Endothelial cell of umbilical vein (primary cell): ENCODE measurements at places on chromosomes 16 and 17.

DNA sequence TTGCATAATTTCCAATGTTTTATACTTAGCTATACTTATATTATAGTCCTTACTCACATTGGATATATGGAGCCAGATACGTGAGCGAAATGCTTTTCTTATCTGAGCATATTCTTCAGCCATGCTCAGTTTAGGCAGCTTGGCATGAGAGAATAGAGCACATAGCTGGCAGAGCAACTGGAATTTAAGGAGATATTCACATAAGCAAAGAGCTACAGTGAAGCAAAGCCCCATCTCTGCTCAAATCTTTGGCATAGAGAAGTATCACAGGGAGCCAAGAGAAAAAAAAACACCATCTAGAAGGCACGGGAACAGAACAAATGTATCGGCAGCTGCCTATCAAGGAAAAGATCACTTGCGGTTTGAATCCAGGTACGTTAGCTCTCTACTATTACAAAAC is 734.2 kb upstream of the KIF2B start:
- DNase-seq, result no peak

GRCh38 chr17:75476271-75476671 is 19.8 kb downstream of the TMEM94 start:
- peak; percentile 13 for DNase-seq

- no peak for DNase-seq
These were observed 923 bp downstream of the GDPD3 start for GRCh38 chr16:30112197-30113030.

- no peak for DNase-seq
These were observed 922 bp downstream of the FBXL19 start for GRCh38 chr16:30924076-30924912.

DNA sequence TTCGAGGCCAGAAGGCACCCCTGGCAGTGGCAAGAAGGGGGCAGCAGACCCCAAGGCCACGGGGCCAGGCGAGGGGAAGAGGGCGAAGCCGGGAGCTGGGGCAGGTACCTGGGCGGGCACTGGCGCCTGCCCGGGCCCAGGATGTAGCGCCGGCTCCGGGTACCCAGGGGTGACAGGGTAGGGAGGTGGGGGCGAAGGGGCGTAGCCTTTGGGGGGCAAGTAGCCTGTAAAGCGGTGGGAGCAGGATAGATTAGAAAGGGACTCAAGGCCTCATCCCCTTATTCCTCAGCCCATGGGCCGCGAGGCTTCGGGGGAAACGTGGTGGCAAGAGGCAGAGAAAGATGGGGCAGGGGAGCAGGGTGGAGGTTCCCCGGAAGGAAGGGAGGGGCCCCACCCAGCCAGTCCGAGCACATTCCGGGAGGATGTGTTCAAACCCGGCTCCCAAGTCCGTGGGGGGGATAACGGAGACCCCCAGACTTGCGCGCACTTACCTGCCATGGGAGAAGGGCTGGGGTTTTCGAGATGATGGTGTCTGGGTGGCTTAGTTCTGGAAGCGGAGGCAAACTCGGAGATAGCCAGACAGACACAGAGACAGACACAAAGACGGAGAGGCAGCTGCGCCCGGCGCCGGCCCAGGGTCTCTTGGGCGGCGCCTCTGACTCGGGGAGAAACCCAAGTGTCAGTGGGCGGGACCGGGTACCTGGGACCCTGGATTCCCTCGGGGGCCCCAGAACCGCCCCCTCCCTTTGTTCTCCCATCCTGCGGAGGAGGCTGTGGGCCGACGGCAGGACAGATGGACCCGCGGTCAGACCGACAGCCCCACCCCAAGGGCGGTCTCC is 493 bp downstream of the PLSCR3 start:
- DNase-seq, result no peak

GRCh38 chr16:83268169-83268568 is 539.6 kb upstream of the HSBP1 start:
- no peak for DNase-seq

DNA sequence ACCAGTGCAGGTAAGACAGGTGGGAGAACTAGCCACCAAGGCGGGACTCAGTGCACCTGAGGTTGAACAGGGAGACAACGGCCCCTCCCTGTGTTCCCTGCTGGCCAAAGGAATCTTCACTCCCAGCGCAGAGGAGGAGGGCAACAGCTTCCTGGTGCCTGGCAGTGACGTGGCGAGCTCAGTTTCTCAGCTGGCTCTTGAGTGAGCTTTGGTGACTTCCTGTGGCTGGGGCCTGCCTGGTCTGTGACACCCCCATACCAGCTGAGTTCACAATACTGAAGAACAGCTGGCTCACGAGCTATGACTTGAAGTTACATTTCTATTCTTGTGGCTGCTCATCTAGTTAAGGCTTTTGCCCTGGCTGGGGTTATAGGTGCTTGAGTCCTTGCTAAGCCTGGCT is 26.1 kb downstream of the WNT9B start:
- no peak for DNase-seq

- no peak for DNase-seq
These were observed 20.4 kb downstream of the BEAN1 start for GRCh38 chr16:66447491-66447890.

DNA sequence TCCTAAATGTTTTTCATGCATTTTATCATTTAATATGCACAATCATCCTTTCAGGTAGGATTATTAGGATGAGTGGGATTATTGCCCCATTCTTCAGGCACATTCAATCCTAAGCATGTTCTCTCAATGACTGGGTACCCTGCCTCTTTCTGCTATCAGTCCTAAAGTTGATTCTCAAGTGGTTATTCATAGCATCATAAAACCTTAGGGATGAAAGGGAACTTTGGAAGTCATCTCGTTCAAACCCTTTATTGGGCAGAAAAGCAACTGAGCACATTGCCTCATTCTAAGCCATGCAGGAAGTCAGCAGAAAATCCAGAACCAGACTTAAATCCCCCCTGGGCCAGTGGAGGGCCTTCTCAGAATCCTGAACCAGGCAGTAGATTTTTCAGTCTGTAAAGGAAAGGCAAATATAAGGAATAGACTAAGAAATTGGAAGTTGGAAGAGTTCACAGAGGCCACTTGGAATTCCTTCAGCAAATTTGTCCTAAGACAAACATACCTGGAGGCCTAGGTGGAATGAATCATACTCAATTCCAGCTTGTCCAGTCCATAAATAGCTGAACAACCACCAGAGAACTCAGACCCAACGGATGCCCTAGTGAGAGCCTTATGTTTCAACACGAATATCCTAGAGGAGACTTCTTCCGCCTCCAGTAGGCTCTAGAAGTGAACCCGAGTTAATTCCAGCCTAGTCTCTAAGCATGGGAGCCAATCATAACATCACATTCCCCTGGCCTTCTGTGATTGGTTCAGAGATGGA is 62.7 kb downstream of the IRX6 start:
- DNase-seq, result no peak

DNA sequence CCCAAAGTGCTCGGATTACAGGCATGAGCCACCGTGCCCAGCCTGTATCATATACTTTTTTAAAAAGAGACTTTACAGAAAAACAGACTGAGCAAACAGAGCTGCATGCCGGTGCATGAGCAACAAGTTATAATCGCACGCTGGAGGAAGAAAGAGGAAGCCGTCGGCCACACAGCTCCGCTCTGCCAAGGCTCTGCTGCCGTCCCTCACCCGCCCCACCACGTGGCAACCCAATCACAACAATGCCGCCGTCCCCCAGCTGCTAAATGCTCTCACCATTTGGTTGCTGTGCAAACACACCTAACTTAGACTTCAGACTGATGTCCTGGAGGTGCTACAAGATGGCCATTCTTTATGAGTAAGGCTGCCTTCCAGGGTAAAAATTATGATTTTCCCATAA is 83.5 kb downstream of the ADCY9 start:
- peak; percentile 48 for DNase-seq

GRCh38 chr16:85660843-85661739 is 27.7 kb downstream of the GINS2 start:
- DNase-seq, result no peak

DNA sequence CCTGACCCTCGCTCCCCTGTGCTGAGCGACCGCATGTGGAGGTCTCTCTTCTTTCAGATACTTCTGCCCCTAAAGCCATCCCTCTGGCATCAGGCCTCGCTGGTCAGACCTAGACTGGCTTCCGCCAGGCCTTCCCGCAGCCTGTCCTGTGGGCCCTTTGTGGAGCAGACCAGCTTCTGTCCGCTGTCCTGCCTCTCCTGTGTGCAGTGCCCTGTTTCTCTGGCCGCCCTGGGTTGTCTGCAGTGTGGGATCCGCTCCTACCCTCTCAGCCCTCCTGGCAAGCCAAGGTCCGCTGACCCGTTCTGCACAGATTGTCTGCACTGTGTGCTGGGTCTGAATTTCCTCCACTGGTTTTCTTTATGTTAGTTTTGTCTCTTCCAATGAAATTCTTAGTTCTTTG is 21.5 kb upstream of the MC1R start:
- no peak for DNase-seq

GRCh38 chr16:66731101-66731500 is 20.3 kb downstream of the DYNC1LI2 start:
- DNase-seq, result no peak

DNA sequence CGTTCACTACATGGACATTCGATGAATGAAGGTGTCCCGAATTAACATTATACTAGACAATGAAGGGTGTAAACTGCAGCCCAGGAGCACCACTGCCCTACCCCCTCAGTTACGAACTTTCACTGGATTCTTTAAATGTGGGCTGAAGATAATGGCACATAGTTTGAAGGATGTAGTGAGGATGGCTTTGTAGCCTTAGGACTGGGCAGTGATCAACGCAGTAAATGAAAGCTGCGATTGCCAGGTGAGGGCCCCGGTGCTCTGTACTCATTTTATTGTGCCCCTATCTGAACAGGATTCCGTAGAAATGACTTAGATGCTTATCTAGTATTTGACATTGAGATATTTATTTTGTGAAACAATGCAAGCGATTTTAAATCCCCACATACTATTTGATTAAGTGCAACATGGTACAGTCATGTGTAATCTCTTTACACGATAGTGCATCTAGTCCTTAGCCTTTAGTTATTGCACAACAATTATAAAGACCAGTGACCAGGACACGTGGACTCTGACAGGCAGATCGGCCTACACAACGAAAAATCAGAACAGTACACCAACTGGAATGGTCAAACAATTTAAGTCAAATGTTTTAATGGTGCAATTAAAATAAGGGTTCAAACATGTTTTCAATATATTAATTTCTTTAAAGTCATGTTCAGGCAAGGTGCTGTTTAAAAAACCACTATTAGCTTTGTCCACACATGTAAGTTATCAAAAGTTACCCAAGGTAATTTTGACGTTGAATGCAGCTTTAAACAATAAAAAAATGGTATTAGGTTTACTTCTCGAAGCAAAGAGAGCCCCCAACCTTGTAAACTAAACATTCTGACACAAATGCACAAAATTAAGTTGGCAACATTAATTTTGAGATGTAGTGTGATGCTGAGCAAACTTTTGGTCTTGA is 17.4 kb upstream of the ERN1 start:
- DNase-seq, result peak; percentile 35

GRCh38 chr16:14179116-14179515 is 108.0 kb downstream of the MRTFB start:
- DNase-seq, result no peak

- no peak for DNase-seq
These were observed 8.3 kb upstream of the RASD1 start for GRCh38 chr17:17504341-17505140.

DNA sequence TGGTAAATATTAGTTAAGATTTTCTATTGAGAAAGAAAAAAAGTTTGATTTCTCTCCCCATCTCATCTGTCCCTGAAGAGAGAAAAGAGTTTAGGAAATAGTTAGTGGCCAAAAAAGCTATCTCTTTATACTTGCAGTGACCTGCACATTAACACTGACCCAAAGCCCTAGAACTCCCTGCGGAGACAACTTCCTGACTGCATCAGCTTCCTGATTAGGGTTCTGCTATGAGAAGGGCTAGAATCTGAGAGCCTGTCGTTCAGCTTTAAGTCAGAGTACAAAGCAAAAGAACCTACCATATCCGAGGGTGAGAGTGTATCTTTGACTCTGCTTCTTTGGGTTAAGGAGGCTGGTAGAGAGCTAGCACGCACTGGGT is 24.7 kb downstream of the LIMD2 start:
- peak; percentile 85 for DNase-seq

- no peak for DNase-seq
These were observed 10.3 kb downstream of the UBALD1 start for GRCh38 chr16:4604401-4604800.

- no peak for DNase-seq
These were observed 206.4 kb upstream of the N4BP1 start for GRCh38 chr16:48816393-48816792.

DNA sequence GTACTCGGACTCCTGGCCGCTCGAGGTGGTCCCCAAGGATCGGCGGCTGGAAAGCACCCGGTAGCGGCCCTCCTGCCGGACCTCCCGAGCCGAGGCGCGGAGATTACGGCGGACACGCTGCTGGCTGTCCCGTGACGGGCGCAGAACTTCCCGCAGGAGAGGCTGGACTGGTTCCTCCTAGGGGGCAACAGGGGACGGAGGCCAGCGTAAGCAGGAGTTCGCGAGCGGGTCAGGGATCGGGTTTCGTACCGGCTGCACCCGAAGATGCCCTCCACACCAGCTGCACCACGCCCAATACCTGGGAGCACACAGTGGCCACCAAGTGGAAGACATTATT is 341 bp downstream of the SLC7A6OS start:
- DNase-seq, result no peak
